ENCODE measurements at places on chromosomes 2 and 18. TPM values are rescaled to one million over a fixed set of nuclear protein-coding genes. Genes with fewer than 3 reads are reported as not detected.

Gene STEAP3
- 46.6 TPM for total RNA-seq

- DNase-seq: no peak
- peaks cover 23% of the 10 kb centered on the region for H3K4me1 ChIP-seq
- H3K27me3 ChIP-seq: no peaks in the 10 kb centered on the region
- H3K4me3 ChIP-seq: no peak overlapping the region
- H3K27ac ChIP-seq: no peak overlapping the region
- H3K36me3 ChIP-seq: no peaks in the 10 kb centered on the region
Measured at GRCh38 chr2:197280015-197280702, 30.4 kb downstream of the ANKRD44 start.

Gene CYS1
- 7.0 TPM for total RNA-seq

Gene ABCG5
- not detected for total RNA-seq

Gene MTCL1
- total RNA-seq: 43.9 TPM

DNA sequence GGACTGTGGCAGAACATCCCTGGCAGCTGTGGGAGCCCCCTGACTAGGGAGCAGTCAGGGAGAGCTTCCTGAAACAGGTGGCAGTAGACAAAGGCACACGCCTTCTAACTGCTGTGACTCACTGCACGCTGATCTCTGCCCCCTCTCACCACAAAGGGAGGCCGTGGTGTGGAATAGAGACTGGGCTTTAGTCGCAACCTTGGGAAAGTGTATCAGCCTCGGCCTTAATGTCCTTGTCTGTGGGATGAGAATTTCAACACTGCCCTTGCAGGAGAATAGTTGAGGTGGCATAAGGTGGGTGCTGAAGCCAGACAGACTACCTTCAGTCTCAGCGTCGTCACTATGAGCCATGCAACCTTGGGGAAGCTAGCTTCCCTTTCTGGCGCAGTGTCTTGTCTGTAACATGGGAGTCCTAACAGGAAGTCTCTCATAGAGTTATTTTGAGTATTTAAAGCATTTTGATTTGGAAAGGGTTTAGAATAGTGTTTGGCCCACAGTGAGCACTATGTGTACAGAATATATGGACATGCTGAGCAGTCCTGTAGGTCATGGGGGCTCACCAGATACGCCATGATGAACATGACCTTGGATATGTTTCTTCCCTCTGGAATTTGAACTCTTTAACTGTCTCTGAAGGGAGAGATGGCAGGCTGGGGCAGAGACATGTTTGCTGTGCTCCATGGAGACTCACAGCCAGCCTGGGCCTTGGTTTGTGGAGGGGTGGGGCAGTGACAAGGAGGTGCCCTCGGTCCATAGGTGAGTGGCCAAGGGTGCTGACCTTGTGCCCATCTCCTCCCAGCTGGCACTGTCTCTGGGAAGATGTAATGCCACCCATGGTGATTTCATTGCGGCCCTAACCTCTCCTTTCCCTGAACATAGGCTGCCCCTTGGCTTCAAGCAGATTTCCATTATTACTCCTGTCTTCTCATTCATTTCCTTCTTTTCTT lies 29.5 kb upstream of the SMAD7 start:
- H3K27me3 ChIP-seq: no peaks in the 10 kb centered on the region
- DNase-seq: no peak
- H3K27ac ChIP-seq: peak overlapping the region; percentile 60
- H3K4me3 ChIP-seq: no peak overlapping the region
- H3K36me3 ChIP-seq: no peaks in the 10 kb centered on the region
- peaks cover 33% of the 10 kb centered on the region for H3K4me1 ChIP-seq

- H3K27me3 ChIP-seq: peaks cover 6% of the 10 kb centered on the region
- H3K4me1 ChIP-seq: no peaks in the 10 kb centered on the region
- no peaks in the 10 kb centered on the region for H3K36me3 ChIP-seq
- H3K27ac ChIP-seq: no peak overlapping the region
- H3K4me3 ChIP-seq: no peak overlapping the region
Measured at GRCh38 chr2:18339326-18339725, 221.1 kb downstream of the RDH14 start.

DNA sequence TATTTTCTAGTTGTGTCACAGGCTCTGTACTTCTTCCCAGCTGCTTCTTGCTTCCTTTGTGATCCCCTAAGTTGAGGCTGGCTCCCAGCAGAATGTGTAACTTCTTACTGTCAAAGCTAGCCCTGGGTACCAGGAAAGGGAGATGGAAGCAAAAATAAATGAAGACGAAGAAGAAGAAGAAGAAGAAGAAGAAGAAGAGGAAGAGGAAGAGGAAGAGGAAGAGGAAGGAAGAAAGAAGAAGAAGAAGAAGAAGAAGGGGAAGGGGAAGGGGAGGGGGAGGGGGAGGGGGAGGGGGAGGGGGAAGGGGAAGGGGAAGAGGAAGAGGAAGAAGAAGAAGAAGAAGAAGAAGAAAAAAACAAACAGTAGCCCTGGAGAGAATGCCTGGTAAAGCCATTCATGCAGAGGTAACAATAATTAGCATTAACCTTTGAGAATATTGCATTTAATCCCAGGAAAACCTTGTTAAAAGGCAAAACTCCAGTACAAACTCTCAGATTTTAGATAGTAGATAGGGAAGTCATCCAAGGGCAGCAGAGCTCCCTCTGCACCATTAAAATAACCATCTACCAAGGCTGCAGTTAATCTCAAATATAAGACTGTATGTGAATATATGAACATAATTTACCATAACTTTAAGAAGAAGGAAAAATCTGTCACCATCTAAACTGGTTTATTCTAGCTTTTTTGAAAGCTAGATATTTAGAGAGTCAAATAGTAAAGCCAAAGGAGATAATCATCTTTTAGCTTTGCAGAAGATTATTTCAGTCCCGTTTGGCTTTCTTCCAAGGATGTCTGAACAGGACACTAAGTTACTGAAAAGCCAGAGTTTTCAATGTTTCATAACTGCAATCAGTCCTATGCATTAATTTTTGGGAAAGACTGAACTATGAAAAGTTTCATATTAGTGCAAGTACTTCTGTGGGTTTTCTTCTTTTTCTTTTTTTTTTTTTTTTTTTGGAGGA lies 44.3 kb upstream of the FBXO11 start:
- H3K27me3 ChIP-seq: peaks cover 9% of the 10 kb centered on the region
- H3K4me3 ChIP-seq: no peak overlapping the region
- no peaks in the 10 kb centered on the region for H3K4me1 ChIP-seq
- no peak for DNase-seq
- H3K36me3 ChIP-seq: no peaks in the 10 kb centered on the region
- no peak overlapping the region for H3K27ac ChIP-seq

GRCh38 chr2:73964223-73964622 lies 20.5 kb upstream of the TET3 start:
- H3K4me1 ChIP-seq: no peaks in the 10 kb centered on the region
- H3K27ac ChIP-seq: no peak overlapping the region
- H3K4me3 ChIP-seq: no peak overlapping the region
- H3K36me3 ChIP-seq: peaks cover 12% of the 10 kb centered on the region

DNA sequence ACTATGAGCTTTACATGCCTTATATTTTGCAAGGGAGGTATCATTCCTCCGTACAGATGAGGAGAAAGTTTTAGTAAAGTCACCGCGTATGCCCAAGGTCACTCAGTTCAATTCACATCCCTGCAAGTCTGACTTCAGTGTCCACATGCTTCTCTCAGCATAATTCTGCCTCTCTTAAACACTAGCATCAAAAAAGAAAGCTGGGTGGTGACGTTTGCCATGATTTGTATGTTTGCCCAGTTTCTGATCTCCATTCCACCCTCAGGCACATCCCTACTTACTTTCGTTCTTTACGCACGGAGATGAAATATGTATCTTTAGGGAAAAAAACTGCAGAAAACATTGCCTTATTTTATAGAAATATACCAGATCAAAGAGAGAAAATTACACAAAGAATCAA lies 129.2 kb upstream of the PTPRM start:
- peaks cover 13% of the 10 kb centered on the region for H3K4me1 ChIP-seq
- no peak overlapping the region for H3K27ac ChIP-seq
- H3K27me3 ChIP-seq: no peaks in the 10 kb centered on the region

Gene IL36B
- total RNA-seq: not detected

GRCh38 chr2:231929961-231930592 lies 3.9 kb upstream of the NPPC start:
- peaks cover 8% of the 10 kb centered on the region for H3K4me1 ChIP-seq
- H3K36me3 ChIP-seq: no peaks in the 10 kb centered on the region
- H3K27me3 ChIP-seq: peaks cover 57% of the 10 kb centered on the region
- H3K4me3 ChIP-seq: no peak overlapping the region

- H3K4me1 ChIP-seq: peaks cover 45% of the 10 kb centered on the region
- H3K36me3 ChIP-seq: no peaks in the 10 kb centered on the region
- peak overlapping the region; percentile 82 for H3K27ac ChIP-seq
- DNase-seq: no peak
- H3K27me3 ChIP-seq: no peaks in the 10 kb centered on the region
- no peak overlapping the region for H3K4me3 ChIP-seq
Measured at GRCh38 chr2:120546865-120547390, 188.7 kb upstream of the GLI2 start.

- H3K36me3 ChIP-seq: no peaks in the 10 kb centered on the region
- H3K27ac ChIP-seq: no peak overlapping the region
- DNase-seq: no peak
- H3K4me1 ChIP-seq: no peaks in the 10 kb centered on the region
- H3K4me3 ChIP-seq: no peak overlapping the region
Measured at GRCh38 chr2:102001767-102002142, 10.0 kb downstream of the IL1R2 start.

Gene PEX13
- total RNA-seq: 25.0 TPM

Gene TSGA10
- total RNA-seq: 3.3 TPM

DNA sequence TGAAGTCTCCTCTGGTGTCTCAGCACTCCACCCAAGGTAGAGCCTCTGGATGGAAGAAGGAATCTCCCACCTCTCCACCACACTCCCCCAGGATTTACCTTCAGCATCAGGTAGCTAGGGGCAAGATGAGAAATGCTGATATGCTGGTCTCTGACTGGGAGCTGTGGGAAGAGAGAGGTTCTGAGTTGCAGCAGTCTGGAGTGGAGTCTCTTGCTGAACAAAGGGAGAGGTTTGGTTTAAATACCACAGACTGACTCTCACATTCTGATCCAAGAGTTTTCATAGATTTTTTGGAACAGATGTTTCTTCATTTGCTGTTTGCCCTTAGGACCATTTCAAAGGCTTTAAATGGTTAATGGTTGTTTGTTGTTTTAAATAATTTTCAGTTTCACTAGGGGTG lies 1.1 kb upstream of the CFLAR start:
- H3K4me3 ChIP-seq: no peak overlapping the region
- H3K36me3 ChIP-seq: no peaks in the 10 kb centered on the region
- H3K27me3 ChIP-seq: no peaks in the 10 kb centered on the region
- H3K27ac ChIP-seq: peak overlapping the region; percentile 45
- peaks cover 26% of the 10 kb centered on the region for H3K4me1 ChIP-seq
- no peak for DNase-seq

DNA sequence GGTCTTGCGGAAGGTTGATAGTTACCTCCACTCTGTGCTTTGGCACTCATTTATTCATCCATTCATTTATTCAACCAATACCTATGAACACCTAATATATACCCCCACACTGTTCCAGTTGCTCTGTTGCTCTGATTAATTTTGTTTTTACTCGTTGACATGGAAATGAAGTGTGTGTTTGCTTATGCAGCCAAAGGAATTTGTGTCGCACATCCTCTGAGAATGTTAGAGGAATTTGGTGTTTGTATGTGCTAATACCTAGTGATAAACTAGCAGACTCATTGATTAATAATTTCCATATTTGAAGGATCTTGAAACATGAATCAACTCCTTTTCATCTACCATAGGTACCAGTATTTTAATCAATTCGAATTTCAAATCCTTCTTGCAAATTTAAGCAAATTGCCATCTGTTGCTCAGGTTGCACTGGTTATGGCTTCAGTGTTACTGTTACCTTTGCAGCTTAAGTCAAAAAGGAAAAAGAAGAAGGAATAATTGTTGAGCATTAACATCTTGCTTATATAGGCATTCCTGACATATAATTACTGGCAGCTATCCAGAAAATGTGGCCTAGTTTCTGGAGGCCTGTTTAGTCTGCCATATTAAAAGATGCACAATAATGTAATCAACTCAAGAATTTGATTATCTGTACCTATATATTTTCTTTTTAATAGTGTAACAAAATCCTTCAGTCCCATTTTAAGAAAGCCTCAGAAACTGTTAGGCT lies 25.7 kb upstream of the CRIM1 start:
- no peak for DNase-seq
- no peaks in the 10 kb centered on the region for H3K27me3 ChIP-seq
- H3K27ac ChIP-seq: no peak overlapping the region
- no peak overlapping the region for H3K4me3 ChIP-seq

GRCh38 chr2:102111823-102112222 lies 30.7 kb upstream of the IL1R1 start:
- peak overlapping the region; percentile 74 for H3K27ac ChIP-seq
- no peak overlapping the region for H3K4me3 ChIP-seq
- DNase-seq: no peak
- H3K36me3 ChIP-seq: no peaks in the 10 kb centered on the region

DNA sequence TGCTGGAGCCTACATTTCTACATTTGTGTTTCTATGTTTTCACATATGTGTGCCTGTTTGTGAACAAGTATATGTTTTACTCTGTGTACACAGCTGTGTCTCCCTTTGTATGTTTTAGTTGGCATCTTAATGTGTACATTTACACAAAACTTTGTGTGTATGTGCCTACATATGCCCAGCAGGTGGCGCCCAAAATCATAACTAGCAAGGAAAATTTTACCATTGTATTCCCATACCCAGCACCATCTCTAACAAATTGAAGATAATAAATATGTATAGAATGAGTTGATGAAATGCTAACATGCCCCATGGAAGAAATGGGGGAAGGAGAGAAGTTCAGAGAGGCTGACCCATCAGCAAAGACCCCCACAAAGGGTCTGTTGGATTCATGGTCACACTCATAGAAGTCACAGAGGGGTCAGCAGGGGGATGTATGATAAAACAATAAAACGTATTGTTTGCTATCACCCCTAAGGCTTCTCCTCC lies 48.1 kb downstream of the PKDCC start:
- DNase-seq: no peak
- no peak overlapping the region for H3K27ac ChIP-seq
- no peaks in the 10 kb centered on the region for H3K36me3 ChIP-seq
- H3K4me1 ChIP-seq: peaks cover 46% of the 10 kb centered on the region
- H3K4me3 ChIP-seq: no peak overlapping the region
- peaks cover 2% of the 10 kb centered on the region for H3K27me3 ChIP-seq

- no peak overlapping the region for H3K4me3 ChIP-seq
- H3K36me3 ChIP-seq: no peaks in the 10 kb centered on the region
- H3K27me3 ChIP-seq: no peaks in the 10 kb centered on the region
- peaks cover 8% of the 10 kb centered on the region for H3K4me1 ChIP-seq
- DNase-seq: no peak
Measured at GRCh38 chr2:144582651-144583380, 62.9 kb upstream of the ZEB2 start.

Gene MOGAT1
- not detected for total RNA-seq

Gene COL6A3
- 264 TPM for total RNA-seq

All from chondrocyte (in vitro differentiated cells).